ENCODE measurements at places on chromosomes 6 and 20.

GRCh38 chr6:77774457-77774856 is 121.6 kb downstream of the MEI4 start:
- no peak for DNase-seq

DNA sequence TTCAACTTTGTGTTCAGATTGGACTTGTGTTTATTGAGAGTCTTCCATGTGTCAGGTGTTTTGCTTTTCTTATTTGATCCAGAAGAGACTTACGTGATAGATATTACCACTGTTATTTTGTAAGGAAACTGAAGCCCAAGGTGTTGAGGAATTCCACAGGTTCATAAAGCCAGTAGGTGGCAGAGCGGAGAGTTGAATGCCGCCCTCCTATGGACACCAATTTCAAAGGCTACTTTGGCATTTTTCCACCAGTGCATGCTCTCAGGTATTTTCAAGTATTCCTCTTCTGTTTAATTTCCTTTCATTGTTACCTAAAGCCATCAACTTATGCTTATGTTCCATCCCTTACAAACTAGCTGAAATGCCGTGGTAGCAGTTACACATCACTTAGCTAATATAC is 14.0 kb upstream of the COL10A1 start:
- DNase-seq = no peak

GRCh38 chr6:144066741-144067484 is 28.5 kb downstream of the SF3B5 start:
- no peak for DNase-seq

GRCh38 chr6:10276660-10277287 is 138.1 kb downstream of the TFAP2A start:
- no peak for DNase-seq

DNA sequence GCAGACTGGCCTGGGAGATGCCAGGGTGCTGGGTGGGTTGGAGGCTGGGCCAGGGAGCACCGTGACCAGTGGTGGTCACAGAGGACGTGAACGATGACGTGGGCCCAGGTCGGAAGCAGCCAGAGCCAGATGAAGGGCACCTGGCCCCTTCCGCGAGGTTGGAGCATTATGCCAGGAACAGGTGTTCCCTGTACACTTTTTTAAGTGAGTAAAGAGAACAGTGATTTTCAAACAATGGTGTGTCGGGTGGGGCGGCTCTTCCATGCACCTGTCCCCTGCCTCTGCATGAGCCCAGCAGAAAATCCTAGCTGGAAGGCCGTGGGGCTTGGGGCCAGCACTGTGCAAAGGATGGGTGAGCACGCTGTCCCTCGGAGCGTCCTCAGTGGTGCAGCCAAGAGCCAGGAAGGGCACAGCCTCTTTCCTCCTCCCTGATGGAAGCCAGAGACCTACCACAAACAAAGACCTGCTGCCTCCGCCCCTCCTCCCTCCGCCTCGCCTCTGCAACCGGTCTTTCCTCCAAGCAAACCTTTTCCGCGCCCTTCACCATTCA is 350.5 kb downstream of the ZFAND3 start:
- DNase-seq = no peak

- DNase-seq = no peak
These were observed 23.8 kb downstream of the ADGRF4 start for GRCh38 chr6:47722194-47722593.

GRCh38 chr6:33419580-33420490 is at the start of gene SYNGAP1:
Gene SYNGAP1 (plus strand): TSS chr6:33420065. CDS start chr6:33420265, 200 bp downstream.
- DNase-seq = peak; percentile 58

- DNase-seq = no peak
These were observed 32.9 kb downstream of the GPX5 start for GRCh38 chr6:28558629-28559028.

- no peak for DNase-seq
These were observed 36.7 kb downstream of the HNF4A start for GRCh38 chr20:44392088-44392775.

DNA sequence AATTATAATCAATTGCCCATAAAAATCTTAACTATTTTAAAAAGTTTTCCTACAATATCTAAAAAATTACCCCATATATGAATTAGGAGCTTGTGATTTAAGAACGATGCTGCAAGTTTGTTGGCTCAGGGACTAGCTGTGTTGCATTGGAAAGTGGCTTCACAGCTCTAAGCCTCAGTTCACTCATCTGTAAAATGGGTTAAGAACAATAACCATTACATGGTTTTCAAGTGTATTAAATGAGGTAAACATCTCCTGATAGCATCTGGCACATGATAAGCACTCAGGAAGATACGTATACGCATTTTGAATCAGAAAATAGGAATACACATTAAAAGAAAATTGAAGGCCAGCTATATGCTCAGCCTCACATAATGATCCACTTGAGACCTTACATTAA is 76.4 kb downstream of the ARHGAP18 start:
- no peak for DNase-seq

- no peak for DNase-seq
These were observed 68.7 kb upstream of the MYL9 start for GRCh38 chr20:36472637-36473090.

DNA sequence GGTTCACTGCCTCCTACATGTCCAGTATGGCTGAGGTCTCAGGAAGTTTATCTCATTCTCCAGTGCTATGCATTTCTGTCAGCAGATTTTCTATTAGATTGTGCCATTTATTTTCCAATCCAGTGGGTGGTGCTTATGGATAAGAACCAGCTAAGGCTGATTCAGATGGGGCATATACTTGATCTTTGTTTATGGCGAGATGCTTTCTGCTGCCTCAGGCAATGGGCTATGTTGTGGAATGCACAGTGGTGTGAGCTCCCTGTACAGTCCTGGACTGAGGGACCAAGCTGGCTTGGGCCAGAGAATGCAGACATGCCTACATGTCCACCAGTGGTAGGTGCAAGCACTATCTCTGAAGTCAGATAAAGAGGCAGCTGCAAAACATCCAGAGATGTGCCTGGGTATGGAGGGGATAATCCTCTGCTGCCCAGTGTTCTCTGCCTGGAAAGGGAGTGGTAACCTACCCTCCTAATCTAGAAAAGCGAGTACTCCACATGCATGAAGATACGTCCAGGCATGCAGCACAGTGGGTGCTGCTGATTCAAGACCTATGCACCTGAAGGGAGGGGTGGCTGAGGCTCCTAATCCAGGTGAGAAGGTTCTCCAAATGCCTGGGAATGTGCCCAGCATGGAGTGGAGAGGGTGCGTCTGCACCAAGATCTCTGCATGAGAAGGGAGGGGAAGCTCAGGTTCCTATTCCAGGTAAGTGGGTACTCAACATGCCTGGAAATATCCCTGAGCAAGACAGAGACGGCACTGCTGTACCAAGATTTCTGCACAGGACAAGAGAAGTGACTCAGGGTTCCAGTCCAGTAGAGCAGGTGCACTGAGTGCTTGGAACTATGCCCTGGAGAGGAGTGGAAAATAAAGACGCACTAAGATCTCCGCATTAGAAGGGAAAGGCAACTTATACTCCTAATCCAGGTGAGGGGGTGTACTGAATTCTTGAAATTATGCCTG is 9.4 kb downstream of the CST4 start:
- DNase-seq = no peak

DNA sequence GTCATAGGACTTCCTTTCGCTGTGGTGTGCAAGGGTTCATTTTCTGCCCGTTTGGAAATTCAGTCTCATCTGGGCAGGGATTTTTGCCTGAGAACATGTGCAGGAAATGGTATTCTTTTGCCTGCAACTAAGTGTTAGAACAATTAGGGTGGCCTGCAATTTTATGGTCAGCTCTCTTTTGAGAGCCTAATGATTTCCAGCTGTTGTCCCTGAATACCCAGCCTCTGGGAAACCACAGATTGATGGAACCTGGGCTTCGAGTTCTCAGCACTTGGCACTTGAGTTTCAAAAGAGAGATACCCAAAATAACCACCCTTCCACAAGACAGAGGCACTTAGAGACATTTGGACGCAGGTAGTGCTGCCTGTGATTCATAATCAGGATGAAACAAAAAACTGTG is 217.2 kb upstream of the FOXA2 start:
- DNase-seq = no peak

DNA sequence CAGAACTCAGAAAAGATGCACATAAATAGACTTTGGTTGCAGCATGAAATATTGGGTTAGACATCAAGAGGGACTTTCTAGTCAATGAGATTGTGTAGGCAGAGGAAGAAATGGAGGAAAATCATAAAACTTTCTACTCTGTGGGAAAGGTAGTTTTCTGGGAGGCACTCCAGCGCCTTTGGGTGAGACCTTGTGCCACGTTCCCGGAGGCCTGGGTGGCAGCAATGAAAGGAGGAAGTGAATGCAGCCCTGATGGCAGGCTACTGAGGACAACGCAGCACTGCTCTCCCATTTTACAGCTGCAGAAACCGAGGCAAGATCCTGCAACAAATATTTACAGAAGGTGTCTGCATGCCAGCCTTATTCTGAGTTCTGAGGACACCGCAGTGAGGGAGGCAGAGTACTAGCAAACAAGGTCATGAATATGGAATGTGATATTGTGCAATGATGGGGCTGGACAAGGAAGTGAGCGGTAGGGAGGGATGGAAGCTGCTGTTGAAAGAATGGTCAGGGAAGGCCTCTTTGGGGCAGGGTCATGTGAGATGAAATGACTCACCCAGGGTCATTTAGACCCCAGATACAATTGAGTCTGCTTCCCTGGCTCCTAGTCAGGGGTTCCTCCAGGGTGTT is 159.1 kb downstream of the TFAP2C start:
- DNase-seq = peak; percentile 99

All from iris pigment epithelial cell (primary cell).